ENCODE measurements at places on chromosomes 1 and 21.
A peak's percentile ranks its signal among the peaks of the same experiment; 100 is the strongest.

DNA sequence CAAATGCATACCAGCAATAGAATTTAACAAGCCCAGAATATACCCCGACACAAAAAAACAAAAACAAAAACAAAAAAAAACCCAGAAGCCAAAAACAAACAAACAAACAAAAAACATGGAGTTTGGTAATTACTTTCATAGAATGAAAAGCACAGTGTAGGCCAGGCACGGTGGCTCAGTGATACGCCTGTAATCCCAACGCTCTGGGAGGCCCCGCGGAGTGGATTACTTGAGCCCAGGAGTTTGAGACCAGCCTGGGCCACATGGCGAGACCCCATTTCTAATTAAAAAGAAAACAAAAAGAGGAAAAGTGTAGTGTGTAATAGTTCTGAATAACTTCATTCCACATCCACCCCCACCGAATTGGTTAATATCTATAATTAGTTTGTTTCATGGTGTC is 1265.7 kb downstream of the NCAM2 start:
- DNase-seq: no peak

- peak; percentile 30 for DNase-seq
Measured at GRCh38 chr1:206635978-206636345, 626 bp downstream of the DYRK3 start.

- DNase-seq: no peak
Measured at GRCh38 chr1:157099633-157100009, at the start of gene ETV3L. Gene ETV3L (minus strand): TSS chr1:157099808. CDS start chr1:157099523, 285 bp downstream.

- no peak for DNase-seq
Measured at GRCh38 chr1:15510611-15511405, 13.2 kb downstream of the CASP9 start.

GRCh38 chr1:25922056-25922970 is 16.1 kb upstream of the STMN1 start:
- DNase-seq: peak; percentile 15

Measured in astrocyte of the spinal cord (primary cell).